T follicular helper cell (primary cell): ENCODE measurements at places on chromosomes 6 and 20.

DNA sequence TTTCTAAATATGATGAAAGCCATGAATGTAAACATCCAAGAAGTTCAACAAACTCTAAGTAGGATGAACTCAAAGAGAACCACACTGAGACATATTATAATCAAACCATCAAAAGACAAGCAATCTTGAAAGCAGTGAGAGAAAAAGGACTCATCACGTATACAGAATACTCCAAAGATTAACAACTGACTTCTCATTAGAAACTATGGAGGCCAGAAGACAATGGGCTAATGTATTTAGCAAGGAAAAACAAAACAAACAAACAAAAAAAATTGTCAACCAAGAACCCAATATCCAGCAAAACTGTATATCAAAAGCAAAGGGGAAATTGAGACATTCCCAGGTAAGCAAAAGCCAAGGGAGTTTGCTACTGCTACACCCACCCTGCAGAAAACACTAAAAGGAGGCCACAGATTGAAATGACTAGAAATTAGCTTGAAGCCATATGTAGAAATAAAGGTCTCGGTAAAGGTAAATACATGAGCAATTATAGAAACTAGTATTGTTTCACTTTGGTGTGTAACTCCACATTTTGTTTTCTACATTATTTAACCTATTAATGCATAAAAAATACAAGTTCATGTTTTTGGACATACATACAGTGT lies 301.1 kb upstream of the QKI start:
- DNase-seq = no peak

DNA sequence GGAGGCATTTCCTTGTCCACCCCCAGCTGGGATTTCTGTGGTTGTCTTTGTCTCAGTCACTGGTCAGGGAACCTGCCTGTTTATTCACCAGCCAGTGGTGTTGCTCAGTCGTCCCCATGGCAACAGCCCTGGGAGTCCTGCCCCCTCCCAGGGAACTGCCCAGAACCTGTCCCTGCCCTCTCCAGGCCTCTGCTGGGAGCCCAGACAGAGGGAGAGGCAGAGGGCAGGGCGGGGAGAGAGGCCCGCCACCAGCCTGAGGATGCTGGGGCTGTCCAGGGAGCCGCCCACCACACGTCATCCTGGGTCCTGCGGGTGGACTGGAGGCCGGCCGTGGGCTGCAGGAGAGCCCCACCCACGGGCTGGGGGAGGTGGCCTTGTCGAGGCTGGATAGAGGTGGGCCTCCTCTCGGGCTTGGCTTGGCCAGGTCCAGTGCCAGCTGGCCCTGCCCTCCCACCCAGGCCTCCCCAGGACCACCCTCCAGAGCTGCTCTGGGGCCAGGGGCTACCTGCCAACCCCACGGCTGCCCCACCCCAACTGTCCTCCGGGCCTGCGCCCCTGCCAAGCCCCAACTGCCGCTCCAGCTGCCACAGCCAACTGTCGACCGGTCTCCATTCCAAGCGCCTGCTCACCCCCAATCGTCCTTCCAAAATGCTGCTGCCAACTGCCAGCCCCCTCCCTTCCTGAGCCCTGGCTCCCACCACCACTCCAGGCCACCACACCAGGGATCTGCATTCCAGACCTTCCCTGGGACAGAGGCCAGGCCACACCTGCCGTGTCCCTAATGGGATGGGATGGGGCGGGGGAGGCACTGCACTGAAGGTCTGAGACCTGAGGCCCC lies 4.2 kb upstream of the ZBTB46 start:
- DNase-seq = no peak

GRCh38 chr6:109187399-109188114 lies 92.2 kb downstream of the CEP57L1 start:
- DNase-seq = peak; percentile 37

- DNase-seq = no peak
These were observed 134.6 kb upstream of the BTN3A2 start for GRCh38 chr6:26230351-26230750.

DNA sequence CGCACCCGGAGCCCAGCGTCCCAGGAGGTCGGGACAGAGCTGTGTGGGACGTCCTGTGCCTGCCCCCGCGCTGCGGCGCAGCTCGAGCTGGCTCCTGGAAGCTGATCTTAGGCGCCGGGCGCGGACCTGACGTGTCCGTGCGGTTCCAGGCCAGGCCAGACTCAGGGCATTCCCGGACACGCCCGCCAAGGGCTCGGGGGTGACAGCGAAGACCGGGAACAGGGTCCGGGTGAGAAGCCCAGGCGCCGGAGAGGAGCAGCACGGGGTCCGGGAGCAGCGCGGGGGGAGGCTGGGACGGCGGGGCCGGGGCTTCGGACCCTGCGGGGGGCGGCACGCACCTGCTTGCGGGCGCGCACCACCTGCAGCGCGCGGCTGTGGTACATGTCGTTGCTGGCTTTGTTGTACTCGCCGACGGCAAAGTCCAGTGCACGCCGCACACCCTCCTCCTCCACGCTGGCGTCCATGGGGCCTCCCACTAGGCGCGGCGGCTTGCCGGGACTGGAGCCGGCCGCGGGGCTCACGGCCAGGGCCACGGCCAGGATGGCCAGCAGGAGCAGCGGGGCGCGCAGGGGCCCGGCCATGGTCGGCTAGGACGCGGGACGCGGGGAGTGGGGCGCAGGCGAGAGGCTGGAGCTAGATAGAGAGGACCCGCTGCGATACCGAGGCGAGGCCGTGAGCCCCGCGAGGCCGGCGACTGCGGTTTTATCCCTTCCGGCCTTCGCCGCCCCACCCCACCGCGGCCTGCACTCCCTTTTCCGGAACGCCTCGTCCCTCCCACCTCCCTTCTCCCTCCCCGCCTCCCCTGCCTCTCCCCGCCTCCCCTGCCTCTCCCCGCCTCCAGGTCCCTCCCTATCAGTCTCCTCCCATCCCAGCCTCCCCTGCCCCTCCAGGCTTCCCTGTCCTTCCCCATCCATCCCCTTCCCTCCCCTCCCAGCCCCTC lies at the start of gene CST3:
TSS of gene CST3 (minus strand) at position 674 of the 940 bp plus-strand sequence. CDS start at position 581, 93 bp downstream.
- DNase-seq = no peak

- no peak for DNase-seq
These were observed 547.9 kb upstream of the PTCHD4 start for GRCh38 chr6:48658915-48659314.

DNA sequence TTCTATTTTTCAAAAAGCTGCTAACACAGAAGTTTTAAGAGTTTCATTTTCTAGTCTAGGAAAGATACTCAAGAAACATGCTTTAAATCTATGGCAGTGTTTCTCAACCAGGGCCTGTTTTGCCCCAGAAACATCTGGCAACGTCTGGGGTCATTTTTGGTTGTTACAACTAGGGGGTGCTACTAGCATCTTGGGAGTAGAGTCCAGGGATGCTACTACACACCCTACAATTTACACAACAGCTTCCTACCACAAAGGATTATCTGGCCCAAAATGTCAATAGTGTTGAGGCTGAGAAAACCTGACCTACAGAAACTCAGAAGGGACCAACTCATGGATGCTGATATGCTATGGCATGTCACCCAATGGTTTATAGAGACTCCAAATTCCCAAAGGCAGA lies 24.4 kb downstream of the SERAC1 start:
- no peak for DNase-seq

GRCh38 chr6:111096246-111096645 lies 8.9 kb downstream of the SLC16A10 start:
- peak; percentile 37 for DNase-seq

DNA sequence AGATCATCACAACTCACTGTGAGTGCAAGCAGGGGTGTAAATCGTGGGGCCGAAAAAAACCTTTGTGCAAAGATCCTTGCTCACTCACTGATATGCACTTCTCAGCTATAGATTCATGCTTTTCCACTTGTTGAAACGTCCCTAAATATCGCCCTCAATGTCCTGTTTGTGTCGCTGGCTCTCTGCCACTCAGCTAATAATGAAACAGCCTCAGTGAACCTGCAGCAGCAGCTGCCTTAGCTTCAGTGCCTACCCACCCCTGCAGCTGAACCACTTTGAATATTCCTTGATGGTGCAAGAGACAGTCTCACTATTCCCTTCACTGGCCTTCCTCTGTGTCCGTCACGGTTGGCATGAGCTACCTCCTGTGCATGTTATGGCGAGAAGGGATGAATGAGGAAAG lies 128.9 kb upstream of the NAA20 start:
- DNase-seq = no peak

- no peak for DNase-seq
These were observed 103.6 kb downstream of the COL12A1 start for GRCh38 chr6:75102301-75102700.

DNA sequence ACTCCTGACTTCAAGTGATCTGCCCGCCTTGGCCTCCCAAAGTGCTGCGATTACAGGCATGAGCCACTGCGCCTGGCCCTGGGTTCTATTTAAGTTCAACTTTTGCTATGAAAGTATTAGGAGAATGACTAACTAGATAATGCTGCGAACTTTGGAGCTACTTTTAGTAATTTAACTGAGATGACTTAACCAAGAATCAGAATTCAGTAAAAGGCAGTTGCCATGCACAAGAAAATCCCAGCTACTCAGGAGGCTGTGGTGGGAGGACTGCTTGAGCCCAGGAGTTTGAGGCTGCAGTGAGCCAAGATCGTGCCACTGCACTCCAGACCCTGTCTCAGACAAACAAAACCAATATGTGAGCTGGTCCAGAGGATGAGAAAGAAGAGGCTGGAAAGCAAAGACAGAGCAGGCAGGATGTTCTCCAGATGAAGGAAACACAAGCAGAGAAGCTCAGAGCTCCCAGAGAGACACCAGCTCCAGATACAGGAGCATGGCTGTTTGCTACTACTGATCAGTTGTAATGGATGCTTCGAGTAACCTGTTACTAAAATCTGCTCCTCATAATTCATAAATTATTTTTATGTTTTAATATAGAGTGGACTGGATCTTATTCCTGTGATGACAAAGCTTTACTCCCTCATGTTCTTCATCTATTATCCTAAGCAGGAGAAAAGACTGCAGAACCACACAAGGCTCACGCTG lies 23.9 kb downstream of the ZNF217 start:
- DNase-seq = no peak

DNA sequence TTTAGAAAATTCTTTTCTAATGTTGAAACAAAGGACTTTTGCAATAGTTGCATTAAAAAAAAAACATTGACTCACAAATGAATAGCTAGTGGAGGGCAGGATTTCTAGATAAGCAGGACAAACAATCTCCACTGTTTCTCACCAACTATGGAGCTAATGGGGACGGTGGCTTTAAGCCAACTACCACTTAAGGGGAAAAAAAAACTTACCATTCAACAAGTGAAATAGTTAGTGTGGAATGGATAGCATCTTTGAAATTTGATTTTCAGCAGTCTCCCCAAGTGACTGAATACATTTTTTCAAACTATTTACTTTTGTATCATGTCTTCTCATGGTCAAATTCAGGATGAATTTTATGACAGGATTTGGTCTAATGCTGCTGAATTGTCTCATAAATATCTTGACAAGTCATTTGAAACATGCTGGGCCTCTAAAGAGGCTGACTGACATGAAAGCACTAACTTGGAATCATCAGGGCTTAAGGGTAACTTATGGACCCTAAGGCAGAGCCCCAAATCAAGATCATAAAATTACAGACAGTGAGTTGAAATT lies 100.5 kb downstream of the EYA4 start:
- no peak for DNase-seq

- DNase-seq = no peak
These were observed 31.4 kb downstream of the AFDN start for GRCh38 chr6:167858086-167858591.

- DNase-seq = no peak
These were observed 19.2 kb upstream of the ZSCAN16 start for GRCh38 chr6:28105245-28105639.

GRCh38 chr6:134894800-134895199 lies 55.1 kb downstream of the ALDH8A1 start:
- no peak for DNase-seq

- DNase-seq = no peak
These were observed 79.7 kb upstream of the FYN start for GRCh38 chr6:111952821-111953540.

DNA sequence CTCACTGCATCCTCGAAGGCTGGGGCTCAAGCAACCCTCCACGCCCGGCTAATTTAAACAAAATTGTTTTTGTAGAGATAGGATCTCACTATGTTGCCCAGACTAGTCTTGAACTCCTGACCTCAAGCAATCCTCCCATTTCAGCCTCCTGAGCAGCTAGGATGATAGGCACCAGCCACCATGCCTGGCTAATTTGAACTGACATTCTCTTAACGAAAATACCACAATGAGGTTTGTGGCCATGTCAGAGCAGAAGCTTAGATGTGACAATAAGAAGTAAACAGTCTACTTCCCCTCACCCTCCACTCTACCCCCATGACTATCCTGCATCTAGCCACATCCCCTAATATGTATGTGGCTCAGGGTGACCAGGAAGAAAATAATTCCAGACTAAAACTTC lies 74.8 kb upstream of the PLCB4 start:
- no peak for DNase-seq

DNA sequence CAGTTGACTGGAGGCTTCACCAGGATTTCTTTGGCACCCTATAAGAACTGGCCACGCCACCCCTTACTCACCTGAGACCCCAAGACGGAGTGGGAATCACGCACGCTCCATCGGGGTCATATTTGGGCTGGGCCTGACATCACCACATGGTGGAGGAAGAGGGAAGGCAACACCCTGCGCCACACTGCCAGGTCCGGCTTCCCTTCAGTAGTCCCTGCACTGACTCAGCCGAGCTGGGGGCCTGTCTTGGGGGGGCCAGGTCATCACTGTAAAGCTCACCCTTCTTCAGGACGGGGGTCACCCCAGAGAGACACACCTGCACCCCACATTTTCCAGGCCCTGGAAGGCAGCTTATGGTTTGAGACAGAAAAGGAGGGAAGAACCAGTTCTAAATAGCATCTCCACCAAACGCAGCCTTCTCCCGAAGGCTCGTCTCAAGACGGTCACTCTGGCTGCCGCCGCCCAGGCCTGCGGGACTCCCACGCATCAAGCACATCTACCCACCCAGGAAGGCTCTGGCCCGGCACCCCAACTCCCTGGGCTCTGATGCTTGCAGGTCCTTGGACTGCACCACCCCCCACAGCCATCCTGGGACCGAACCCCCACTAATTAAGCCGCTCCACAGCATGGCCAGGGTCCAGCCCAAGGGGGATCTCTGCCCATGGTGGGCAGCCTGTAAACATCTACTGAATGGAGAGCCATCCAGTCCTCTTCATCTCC lies 51.8 kb downstream of the GINS1 start:
- no peak for DNase-seq

DNA sequence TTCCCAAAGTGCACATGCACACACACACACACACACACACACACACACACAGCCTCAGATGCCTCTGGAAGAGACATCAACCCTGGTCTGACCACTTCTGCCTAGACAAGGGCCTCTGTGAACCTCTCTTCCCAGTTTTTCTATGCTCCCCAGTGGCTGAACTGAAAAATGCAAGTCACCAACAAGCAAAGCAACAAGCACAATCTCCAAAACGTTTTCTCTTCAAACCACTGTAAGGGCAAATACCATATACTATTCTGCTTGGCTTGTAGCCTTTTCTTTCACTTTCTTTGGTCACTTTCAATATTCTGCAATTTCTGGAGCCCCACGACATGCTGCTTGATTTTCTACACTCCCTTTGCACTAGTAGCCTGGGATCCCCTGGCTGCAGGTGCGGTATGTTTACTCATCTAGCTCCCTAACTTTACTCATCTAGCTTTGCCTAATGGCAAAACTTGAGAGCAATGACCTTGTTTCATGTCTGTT lies 121.4 kb upstream of the DST start:
- no peak for DNase-seq
